ENCODE measurements at places on chromosomes 5 and 9. TPM values are rescaled to one million over a fixed set of nuclear protein-coding genes. Genes with fewer than 3 reads are reported as not detected.

DNA sequence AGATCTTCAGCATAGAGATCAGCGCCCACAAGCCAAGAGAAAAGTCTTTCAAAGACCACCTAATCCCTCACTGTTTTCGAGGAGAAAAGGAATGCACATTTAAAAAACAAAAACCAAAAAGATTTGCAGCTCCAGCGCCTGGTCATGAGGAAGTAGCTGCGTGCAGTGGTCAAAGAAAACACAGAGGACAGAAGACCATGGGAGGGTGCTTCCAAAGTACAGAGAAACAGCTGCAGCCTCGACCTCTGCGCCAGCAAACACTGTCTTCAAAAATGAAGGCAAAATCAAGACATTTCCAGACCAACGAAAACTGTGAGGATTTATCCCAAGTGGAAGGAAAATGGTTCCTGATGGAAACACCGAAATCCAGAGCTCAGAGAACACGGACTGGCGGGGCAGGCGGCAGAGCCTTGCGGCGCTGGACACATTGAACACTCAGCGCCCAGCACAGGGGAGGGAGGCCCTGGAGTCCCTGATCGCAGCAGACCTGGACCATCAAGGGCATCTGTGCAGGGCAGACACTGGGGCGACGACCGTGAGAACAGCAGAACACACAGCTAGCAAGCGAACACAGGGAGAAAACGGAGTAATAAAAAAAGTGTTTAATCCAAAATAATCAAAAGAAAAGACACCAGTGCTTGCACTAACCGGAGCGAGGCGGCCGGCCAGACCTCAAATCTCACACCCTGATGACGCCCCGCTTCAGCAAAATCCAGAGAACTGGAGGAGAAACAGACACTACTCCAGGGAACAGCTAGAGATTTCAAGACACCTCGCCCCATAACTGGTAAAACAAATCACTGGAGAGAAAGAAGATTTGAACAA lies 12.6 kb upstream of the SLC12A7 start:
- DNase-seq = no peak
- no peaks in the 10 kb centered on the region for H3K27me3 ChIP-seq
- H3K4me1 ChIP-seq = peaks cover 45% of the 10 kb centered on the region
- peak overlapping the region; percentile 46 for H3K27ac ChIP-seq

DNA sequence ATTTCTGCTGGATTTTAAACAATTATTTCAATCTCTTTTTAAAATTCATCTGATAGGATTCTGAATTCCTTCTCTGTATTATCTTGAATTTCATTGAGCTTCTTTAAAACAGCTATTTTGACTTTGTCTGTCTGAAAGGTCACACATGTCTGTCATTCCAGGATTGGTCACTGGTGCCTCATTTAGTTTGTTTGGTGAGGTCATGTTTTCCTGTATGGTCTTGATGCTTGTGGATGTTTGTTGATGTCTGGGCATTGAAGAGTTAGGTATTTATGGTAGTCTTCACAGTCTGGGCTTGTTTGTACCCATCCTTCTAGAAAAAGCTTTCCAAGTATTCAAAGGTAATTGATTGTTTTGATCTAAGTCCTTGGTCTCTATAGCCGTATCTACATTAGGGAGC lies 39.1 kb downstream of the DENND4C start:
- H3K4me1 ChIP-seq = no peaks in the 10 kb centered on the region
- no peak for DNase-seq
- H3K4me3 ChIP-seq = no peak overlapping the region
- H3K27ac ChIP-seq = no peak overlapping the region
- no peaks in the 10 kb centered on the region for H3K27me3 ChIP-seq
- H3K36me3 ChIP-seq = no peaks in the 10 kb centered on the region

DNA sequence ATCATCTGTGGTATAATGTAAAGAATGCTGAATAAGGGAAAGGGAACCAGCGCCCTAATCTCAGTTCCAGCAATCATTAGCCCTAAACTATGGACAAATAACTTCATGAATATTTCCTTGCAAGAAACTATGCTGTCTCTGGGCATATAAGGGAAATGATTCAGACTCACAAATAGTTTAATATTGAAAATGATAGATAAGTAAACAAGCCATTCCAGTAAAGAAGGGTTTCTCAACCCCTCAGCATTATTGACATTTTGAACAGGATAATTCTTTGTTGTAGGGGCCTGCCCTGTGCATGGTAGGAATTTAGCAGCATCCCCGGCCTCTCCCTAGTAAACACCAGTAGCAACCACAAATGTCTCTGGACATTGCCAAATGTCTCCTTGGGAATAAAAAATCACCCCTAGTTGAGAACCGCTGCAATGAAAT lies 23.8 kb downstream of the C5 start:
- no peaks in the 10 kb centered on the region for H3K27me3 ChIP-seq
- no peaks in the 10 kb centered on the region for H3K4me1 ChIP-seq
- DNase-seq = no peak
- H3K27ac ChIP-seq = no peak overlapping the region
- H3K36me3 ChIP-seq = no peaks in the 10 kb centered on the region
- H3K4me3 ChIP-seq = no peak overlapping the region

DNA sequence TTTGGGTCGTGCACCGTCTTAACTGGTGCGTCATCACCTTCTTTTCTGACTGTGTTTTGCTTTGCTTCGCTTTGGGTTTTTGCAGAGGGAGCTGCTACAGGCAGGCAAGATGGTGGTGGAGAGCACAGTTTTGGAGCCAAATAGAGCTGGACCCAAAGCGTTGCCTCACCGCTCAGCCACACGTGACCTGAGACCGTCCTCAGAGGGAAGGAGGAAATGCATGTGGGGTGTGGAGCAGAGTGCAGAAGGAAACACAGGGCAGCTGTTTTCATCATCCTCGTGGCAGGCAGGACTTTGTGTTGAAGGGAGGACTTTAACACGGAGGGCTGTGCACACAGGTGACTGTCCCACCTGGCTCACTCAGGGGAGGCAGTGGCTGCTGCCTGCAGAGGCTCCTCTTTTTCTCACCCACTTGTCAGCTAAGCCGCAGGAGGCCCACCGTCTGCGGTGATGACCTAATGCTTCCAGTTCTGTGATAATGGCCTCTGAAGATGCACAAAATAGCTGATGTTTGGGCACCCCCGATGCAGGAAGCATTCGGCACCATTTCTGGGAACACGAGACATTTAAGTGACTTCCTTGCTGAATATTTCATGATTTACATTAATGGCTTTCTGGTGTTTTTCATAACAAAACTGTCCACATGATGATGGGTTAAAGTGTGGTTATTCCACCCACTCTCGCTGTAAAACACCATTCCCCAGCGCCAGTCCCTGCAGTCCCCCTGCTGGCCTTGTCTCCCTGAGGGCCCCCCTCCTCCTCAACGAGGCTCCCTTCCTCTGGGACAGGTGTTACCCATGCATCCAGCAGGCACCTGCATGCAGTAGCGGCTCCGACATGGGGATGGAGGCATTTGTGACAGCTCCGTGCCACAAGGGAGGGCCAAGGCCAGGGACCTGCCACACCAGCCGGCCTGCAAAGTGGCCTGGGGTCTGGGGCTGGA lies 12.4 kb upstream of the UBAC1 start:
- H3K27ac ChIP-seq = no peak overlapping the region
- DNase-seq = no peak
- H3K36me3 ChIP-seq = no peaks in the 10 kb centered on the region
- H3K4me3 ChIP-seq = no peak overlapping the region
- H3K4me1 ChIP-seq = no peaks in the 10 kb centered on the region
- no peaks in the 10 kb centered on the region for H3K27me3 ChIP-seq

DNA sequence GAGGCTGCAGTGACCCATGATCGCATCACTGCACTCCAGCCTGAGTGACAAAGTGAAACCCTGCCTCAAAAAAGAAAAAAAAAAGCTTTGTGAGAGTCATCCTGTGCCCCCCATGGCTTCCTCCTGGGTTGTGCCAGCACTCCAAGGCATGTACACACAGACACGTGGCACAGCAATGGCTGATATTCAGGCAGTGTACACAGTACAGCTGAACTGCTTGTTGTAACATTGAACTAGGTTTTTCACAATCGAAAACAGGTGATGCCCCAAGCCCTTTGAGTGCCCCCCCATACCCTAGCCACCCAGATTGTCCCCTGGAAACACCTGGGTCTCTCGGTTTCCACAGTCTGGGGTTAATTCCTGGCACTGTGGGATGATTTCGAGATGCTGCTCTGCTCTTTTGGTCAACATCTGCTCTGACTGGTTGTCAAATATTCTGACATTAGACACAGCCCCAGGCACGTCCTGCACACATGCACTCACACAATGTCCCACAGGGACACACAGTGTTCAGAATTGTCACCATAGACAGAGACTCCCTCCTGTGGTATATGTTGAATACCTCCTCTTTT lies 9.2 kb downstream of the SPINK4 start:
- no peaks in the 10 kb centered on the region for H3K36me3 ChIP-seq
- H3K27me3 ChIP-seq = no peaks in the 10 kb centered on the region
- no peak overlapping the region for H3K4me3 ChIP-seq
- no peak for DNase-seq

- no peaks in the 10 kb centered on the region for H3K36me3 ChIP-seq
- no peaks in the 10 kb centered on the region for H3K27me3 ChIP-seq
- no peak overlapping the region for H3K27ac ChIP-seq
- DNase-seq = no peak
- no peaks in the 10 kb centered on the region for H3K4me1 ChIP-seq
Observed at GRCh38 chr5:72459089-72459661, 48.0 kb downstream of the ZNF366 start.

DNA sequence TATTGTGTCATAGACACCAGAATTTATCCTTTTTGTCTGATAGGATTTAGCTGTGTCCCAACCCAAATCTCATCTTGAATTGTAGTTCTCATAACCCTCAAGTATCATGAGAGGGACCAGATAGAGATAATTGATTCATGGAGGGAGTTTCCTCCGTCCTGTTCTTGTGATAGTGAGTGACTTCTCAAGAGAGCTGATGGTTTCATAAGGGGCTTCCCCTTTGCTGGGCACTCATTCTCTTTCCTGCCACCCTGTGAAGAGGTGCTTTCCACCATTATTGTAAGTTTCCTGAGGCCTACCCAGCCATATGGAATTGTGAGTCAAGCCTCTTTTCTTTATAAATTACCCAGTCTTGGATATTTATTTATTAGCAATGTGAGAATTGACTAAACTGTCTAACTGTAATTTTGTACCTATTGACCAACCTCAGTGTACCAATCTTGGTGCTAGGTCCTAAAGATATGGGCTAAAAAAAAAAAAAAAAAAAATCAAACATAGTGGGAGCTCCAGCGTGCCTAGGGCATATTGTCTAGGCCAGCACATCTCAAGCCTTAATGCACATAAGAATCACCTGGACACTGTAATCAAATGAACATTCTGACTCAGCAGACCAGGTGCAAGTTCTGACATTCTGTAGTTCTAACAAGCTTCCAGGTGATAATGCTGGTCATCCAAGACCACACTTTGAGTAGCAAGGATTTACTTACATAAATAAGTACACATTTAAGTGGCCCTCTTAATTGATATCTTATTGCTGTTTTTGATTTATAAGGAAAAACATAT lies 30.5 kb downstream of the ST8SIA4 start:
- no peaks in the 10 kb centered on the region for H3K36me3 ChIP-seq
- H3K27me3 ChIP-seq = no peaks in the 10 kb centered on the region
- no peak overlapping the region for H3K27ac ChIP-seq
- no peak for DNase-seq
- H3K4me3 ChIP-seq = no peak overlapping the region

- no peaks in the 10 kb centered on the region for H3K4me1 ChIP-seq
- H3K27me3 ChIP-seq = no peaks in the 10 kb centered on the region
- no peak overlapping the region for H3K27ac ChIP-seq
Observed at GRCh38 chr5:168404365-168404764, 81.9 kb upstream of the RARS1 start.

- no peaks in the 10 kb centered on the region for H3K36me3 ChIP-seq
- peaks cover 12% of the 10 kb centered on the region for H3K4me1 ChIP-seq
- DNase-seq = no peak
- no peak overlapping the region for H3K4me3 ChIP-seq
- no peak overlapping the region for H3K27ac ChIP-seq
- H3K27me3 ChIP-seq = no peaks in the 10 kb centered on the region
Observed at GRCh38 chr9:128150594-128151308, 1.5 kb downstream of the LCN2 start.

GRCh38 chr5:132103969-132104391 lies 30.4 kb downstream of the CSF2 start:
- H3K27ac ChIP-seq = no peak overlapping the region
- no peak overlapping the region for H3K4me3 ChIP-seq
- H3K27me3 ChIP-seq = no peaks in the 10 kb centered on the region
- no peak for DNase-seq

GRCh38 chr5:159083548-159084452 lies 15.9 kb downstream of the EBF1 start:
- no peak for DNase-seq
- no peak overlapping the region for H3K4me3 ChIP-seq
- H3K27ac ChIP-seq = no peak overlapping the region
- H3K27me3 ChIP-seq = no peaks in the 10 kb centered on the region

DNA sequence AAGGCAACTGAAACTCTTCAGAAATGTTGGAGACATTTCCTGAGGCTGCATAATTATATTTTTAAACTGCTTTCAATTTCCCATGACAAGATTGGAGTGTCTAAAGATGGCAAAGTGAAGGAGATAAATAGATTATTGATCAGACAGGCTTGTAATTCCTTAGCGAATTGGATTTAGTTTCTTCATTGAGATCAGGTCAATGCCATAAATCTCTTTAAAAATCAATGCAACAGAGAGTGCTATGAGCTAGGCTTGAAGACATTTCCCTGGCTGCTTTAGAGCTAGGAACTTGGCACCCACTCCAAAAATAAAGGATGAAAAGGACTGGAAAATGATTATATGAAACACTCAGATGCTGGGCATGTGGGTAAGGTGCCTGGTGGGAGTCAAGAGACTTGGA lies 828.4 kb downstream of the TLR4 start:
- H3K27me3 ChIP-seq = no peaks in the 10 kb centered on the region
- H3K4me3 ChIP-seq = no peak overlapping the region
- no peak overlapping the region for H3K27ac ChIP-seq
- H3K36me3 ChIP-seq = no peaks in the 10 kb centered on the region
- no peak for DNase-seq

DNA sequence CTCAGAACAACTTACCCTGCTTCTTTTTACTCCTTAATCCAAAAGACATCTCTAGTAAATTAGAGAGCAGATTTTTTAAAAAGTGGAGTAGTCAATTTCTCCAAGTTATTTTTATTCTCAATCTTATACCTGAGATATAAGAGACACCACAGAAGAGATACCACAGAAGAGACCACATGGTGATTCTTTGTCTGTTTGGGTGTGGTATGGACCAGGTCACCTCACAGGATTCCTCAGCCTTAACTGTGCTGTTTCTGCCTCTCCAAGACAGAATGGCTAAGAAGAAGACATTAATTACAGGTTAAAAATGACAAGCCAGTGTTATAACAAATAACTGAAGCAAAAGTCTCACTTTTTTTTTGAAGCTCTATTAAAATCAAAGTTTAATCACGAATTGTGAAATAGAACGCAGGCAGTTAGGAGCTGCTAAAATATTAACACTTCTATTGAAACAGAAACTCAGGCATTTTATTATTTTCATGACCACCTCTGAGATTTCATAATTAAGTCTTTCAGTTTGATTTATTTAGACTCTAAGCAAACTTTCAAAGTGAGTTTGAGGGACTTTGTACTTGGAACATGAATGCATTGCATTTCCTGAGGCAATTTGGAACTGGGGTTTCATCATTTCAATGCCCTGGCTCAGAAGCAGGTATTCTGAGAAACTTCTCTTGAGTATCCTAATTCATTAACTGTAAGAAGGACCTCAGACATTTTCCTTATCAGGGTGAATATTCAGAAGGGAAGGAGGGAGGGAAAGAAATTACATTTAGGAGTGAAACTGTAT lies 280.7 kb downstream of the KCTD16 start:
- no peaks in the 10 kb centered on the region for H3K36me3 ChIP-seq
- peaks cover 29% of the 10 kb centered on the region for H3K4me1 ChIP-seq
- H3K4me3 ChIP-seq = no peak overlapping the region

Gene FOXD4L6
- total RNA-seq = 0.08 TPM

Gene KCNIP1
- total RNA-seq = 1.1 TPM

Gene DMRT3
- total RNA-seq = not detected

Gene SPAG8
- total RNA-seq = 1.2 TPM

Gene SHROOM1
- 11.5 TPM for total RNA-seq

Gene PCDHGB7
- total RNA-seq = 3.5 TPM

Gene PCDHA6
- 1.0 TPM for total RNA-seq

Gene EHMT1
- total RNA-seq = 29.9 TPM

Gene CDH18
- 0.20 TPM for total RNA-seq
